HuH-7 (cell line): ENCODE measurements at places on chromosomes 16 and 17.
A peak's percentile ranks its signal among the peaks of the same experiment; 100 is the strongest.

DNA sequence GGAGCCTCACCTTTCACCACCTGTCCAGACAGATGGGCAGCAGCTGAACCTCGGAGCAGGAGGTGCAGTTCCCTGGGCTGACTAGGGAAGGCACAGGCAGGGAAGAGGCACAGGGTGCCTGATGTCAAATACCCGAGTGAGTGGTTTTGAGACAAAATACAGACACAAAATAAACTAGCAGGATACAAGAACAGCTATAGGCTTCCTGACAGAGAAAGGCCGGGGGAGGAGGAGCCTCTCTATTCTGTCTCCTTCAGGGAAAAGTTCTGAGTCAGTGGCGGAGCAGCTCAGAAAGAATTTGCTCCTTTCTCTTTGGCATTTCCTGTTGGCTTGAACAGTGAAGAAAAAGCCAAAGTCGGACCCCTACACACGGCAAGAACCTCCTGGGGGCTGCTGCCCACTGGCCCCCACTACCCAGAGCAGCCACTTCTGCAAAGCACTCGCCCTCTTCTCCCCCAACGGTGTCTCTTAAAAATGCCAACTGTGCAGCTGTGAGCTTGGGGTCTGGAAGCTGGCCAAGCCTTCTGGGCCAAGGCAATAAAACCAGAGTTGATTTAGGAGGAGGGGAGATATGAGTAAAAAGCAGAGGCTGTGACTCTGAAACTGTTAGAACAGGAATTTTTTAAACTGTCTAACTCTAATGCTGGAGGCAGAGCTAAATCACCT, 14.4 kb upstream of the FAAP100 start:
- DNase-seq, result peak; percentile 71

GRCh38 chr17:77424585-77425344, 284.0 kb downstream of the SEC14L1 start:
- no peak for DNase-seq

DNA sequence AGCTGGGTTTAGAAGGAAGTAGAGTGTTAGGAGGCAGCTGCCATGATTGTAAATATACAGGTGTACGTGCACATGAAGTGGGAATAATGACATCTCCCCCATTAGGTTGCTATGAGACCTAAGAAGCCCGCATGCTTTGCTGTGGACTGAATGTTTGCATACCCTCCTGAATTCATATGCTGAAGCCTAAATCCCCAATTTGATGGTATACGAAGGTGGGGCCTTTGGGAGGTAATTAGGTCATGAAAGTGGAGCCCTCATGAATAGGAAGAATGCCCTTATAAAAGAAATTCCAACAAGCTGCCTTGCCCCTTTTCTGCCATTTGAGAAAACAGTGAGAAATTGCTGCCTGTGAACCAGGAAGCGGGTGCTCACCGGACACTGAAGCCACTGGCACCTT, 44.0 kb downstream of the CCDC182 start:
- no peak for DNase-seq

DNA sequence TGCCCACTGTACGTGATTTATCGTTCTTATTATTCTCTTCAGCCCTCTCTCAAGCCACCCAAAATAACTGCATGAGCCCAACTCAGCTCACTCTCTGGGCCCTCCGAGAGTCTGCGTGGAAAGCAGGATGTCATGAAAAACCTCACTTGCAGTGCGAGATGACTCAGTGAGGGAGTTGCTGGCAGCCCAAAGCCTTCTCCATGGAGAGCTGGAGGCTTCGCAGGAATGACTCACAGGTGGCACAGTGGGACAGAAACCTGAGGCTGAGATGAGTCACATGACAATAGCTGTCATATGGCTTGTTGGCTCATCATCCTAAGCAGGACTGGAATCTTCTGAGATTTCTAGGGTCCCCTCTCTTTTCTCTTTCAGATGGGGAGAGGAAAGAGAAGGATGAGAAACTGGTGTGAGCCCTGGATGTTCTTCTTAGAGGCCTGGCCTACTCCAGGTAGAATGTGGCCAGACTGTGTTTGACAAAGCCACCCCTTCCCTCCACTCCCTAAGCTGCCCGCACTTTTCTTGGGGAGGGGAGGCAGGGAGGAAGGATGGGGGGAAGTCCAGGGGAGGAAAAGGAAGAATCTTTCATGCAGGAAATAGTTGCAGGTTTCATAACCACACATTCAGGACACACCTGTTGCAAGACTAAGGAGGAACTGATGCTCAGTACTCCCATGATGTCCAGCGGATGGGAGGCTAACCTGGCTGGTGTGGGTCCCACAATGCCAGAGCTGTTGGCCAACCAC, 160.6 kb upstream of the RPL38 start:
- no peak for DNase-seq

- no peak for DNase-seq
Measured at GRCh38 chr17:76336756-76337412, 16.8 kb downstream of the PRPSAP1 start.

DNA sequence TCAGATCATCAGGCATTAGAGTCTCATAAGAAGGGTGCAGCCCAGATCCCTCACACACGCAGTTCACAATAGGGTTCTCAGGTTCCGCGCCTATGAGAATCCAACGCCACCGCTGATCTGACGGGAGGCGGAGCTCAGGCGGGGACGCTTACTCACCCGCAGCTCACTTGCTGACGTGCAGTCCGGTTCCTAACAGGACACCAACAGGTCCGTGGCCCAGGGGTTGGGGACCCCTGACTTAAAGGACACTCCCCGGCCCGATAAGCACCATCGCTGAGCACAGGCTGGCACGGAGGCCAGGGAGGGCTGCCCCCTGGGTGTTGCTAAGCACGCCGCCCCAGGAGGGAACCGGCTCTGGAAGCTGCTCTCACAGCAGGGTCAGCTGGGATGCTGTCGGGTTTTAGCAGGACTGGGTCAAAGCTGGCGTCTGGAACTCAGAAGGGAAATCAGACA, 30.1 kb upstream of the BAHCC1 start:
- no peak for DNase-seq

DNA sequence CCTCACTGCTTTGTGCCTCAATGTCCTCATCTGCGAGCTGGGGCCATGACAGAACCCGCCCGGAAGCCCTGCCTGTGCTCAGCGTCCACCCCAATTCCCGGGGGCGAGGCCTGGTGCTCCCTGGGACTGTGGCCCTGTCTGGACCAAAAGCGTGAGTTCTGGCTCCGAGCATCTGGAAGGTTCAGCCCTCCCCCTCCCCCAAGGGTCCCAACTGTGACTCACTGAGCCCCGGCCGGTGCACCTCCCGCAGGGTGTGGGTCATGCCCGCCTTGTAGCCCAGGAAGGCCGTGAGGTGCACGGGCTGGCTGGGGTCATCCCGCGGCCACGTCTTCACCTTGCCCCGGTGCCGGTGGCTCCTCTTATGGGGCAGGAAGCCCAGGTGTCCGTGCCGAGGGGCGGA, 755 bp downstream of the RPL3L start:
- no peak for DNase-seq

GRCh38 chr17:59418732-59419166, 87.3 kb downstream of the YPEL2 start:
- DNase-seq, result no peak

GRCh38 chr17:1714980-1715802, 5.0 kb upstream of the TLCD2 start:
- DNase-seq, result peak; percentile 52

GRCh38 chr16:70767377-70768202, 33.4 kb downstream of the VAC14 start:
- DNase-seq, result no peak

GRCh38 chr16:11016993-11017392, 72.6 kb downstream of the CLEC16A start:
- DNase-seq, result no peak

- no peak for DNase-seq
Measured at GRCh38 chr17:57466521-57466920, 210.2 kb downstream of the MSI2 start.

DNA sequence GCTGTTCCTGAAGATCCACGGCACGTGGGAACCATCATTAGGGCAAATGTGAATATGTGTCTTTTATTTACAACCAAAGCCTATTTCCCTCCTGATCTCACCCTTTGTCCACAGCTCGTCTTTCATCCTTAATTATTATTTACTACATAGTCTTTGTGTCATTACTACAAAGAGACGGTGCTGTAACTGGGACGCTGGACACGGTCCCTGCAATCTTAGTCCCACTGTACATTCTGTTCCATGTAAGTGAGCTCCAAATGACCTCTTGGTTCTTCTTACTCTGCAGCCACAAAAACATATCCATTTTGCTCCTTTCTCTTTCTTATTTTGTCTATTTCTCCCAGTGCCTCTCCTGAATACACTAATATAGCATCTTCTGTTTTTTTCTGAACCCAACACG, 12.7 kb upstream of the KRT23 start:
- DNase-seq, result no peak

DNA sequence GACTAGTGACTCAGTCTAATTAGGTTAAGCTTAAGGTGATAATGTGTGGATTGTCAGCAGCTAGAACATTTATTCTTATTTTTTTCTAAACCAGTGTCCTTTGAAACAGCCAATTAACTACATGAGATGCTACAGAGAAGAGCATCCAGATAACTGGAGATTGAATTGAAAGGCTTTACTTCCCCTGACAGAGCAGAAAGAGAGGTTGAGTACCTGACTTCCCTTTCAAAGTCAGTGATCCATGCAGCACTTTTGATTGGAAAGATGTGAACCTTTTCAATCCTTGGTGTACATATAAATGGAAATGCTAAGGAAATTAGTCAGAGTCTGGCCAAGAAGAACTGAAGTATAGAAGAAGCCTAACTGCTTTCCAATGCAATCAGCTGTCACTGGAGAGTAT, 653.8 kb downstream of the CDH8 start:
- no peak for DNase-seq

- DNase-seq, result peak; percentile 75
Measured at GRCh38 chr17:83076938-83077337, 2.5 kb upstream of the METRNL start.

GRCh38 chr16:67672739-67673662, 6.4 kb downstream of the C16orf86 start:
- peak; percentile 91 for DNase-seq

GRCh38 chr16:23229714-23230113, 47.2 kb downstream of the SCNN1G start:
- no peak for DNase-seq

GRCh38 chr17:17527534-17527933, 31.3 kb upstream of the RASD1 start:
- DNase-seq, result no peak

DNA sequence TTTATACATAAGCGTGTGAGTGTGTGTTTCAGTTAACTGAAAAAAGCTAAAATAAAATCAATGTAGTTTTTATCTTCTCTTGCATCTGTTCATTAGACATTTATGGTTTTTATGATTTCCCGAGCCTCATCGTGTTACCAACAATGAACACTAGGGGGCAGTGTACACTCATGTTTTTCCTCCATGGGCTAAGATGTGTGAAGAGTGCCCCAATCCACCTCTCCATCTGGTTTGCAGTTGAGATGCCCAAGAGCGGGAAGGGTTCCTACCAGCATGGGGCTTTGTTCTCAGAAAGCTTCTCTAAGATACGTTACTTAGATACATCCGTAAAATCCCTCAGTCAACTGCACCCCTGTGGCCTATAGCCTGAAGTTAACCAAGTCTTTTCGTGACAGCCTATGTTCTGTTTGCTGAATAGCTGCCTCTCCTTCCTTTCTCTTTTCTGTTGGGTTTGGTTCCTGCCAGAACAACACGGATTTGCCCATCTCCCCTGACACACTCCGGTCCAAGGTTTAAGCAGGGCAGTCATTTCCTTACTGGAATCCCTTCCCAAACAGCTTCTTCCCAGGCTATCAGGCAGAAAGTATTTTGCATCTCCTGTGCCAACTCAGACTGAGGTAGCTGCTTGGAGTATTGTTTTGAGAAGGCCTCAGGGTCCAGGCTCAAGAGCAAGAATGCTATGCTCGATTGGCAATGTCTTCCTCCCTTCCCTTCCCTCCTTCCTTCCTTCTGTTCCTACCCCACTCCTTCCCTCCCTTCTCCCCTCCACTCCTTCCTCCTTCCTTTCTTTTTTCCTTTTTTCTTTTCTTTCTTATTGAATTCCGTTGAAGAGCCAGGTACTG, 12.9 kb upstream of the ELAC2 start:
- peak; percentile 30 for DNase-seq

- peak; percentile 67 for DNase-seq
Measured at GRCh38 chr17:76382803-76383545, 1.4 kb upstream of the SPHK1 start.
